Naive thymus-derived CD8-positive, alpha-beta T cell (primary cell): ENCODE measurements at places on chromosomes 3 and 15.

GRCh38 chr3:182052332-182052731, 340.6 kb downstream of the SOX2 start:
- no peaks in the 10 kb centered on the region for H3K36me3 ChIP-seq
- no peaks in the 10 kb centered on the region for H3K27me3 ChIP-seq
- no peak for DNase-seq
- H3K27ac ChIP-seq = no peak overlapping the region

GRCh38 chr3:16392717-16393116, 120.8 kb downstream of the RFTN1 start:
- H3K4me1 ChIP-seq = peaks cover 19% of the 10 kb centered on the region
- no peaks in the 10 kb centered on the region for H3K27me3 ChIP-seq

DNA sequence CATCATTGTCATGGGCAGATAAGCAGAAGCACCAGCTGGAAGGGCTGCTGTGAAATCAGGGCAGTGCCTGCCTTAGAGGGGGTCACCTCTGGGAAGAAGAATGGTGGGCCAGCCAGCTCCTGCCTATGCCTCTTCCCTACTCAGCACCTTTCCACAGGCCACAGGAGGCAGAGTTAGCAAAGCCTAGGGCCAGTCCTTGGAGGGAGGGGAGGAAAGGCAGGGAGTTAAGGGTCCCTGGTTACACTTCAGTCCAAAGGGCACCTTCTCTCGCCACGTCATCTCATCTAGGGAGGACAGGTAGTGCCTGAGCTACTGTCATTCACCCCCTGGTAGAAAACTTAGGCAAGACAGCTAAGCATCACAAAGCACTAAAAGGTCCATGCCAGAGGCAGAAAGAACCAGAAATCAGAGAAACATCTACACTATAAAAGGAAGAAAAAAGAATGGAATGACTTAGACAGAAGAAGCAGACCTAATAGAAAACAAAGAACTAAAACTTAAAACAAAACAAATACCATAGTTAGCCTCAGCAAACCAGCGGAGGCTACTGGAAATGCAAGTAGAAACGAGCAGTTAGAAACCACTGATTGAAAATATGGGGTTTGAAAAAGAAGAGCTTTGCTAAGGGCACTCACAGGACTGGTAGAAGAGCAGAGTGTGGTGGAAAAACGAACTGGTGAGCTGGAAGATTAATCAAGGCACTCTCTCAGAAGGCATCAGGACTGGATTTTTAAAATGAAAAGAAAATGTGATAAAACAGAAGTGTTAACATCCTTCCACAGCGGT, 84.2 kb downstream of the OSBPL10 start:
- H3K27me3 ChIP-seq = peaks cover 3% of the 10 kb centered on the region
- no peak overlapping the region for H3K27ac ChIP-seq
- H3K4me3 ChIP-seq = no peak overlapping the region
- H3K4me1 ChIP-seq = peaks cover 26% of the 10 kb centered on the region
- no peaks in the 10 kb centered on the region for H3K36me3 ChIP-seq

- H3K4me1 ChIP-seq = peaks cover 37% of the 10 kb centered on the region
- no peak overlapping the region for H3K27ac ChIP-seq
- H3K27me3 ChIP-seq = no peaks in the 10 kb centered on the region
- H3K36me3 ChIP-seq = no peaks in the 10 kb centered on the region
Measured at GRCh38 chr3:9770276-9770812, 597 bp upstream of the CAMK1 start.

GRCh38 chr3:42037318-42037945, 53.7 kb upstream of the TRAK1 start:
- no peaks in the 10 kb centered on the region for H3K27me3 ChIP-seq
- H3K4me3 ChIP-seq = no peak overlapping the region
- H3K27ac ChIP-seq = peak overlapping the region; percentile 13
- no peak for DNase-seq

GRCh38 chr3:16927485-16927884, 42.7 kb downstream of the PLCL2 start:
- peaks cover 4% of the 10 kb centered on the region for H3K36me3 ChIP-seq
- peak overlapping the region; percentile 7 for H3K4me3 ChIP-seq
- no peaks in the 10 kb centered on the region for H3K27me3 ChIP-seq
- no peak for DNase-seq
- H3K27ac ChIP-seq = peak overlapping the region; percentile 35
- H3K4me1 ChIP-seq = peaks cover 76% of the 10 kb centered on the region

DNA sequence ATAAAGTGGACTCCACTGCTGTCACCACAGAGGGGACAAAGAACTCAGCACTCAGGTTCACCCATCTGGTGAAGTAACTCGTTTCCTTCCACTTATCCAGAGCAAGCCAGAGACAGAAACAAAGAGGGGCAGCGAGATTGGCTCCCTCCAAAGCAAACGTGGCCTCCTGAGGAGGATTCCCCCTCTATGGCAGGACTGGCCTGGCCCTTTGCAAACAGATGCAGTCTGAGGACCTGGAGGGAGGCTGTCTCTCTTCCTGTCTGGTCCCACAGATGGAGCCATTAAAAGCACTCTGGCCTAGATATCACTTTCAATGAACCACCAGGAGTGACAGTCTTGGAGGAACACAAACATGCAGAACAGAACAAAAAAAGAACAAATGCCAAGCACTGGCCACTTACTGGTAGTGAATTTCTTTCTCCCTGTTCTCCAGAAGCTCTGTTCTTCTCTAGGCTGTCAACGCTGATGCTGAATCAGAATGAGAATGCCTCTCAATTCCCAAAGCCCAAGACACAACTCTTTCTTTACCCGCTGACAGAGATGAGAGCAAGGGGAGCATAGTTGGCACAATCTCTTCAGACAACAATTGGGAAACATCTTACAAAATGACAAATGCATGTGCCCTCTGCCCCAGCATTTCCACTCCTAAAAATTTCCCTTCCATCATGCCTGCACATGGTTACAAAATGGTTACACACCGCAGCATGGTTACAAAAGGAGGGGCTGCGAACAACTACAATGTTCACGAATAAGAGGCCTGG, 14.3 kb downstream of the KLHL25 start:
- H3K36me3 ChIP-seq = no peaks in the 10 kb centered on the region
- no peaks in the 10 kb centered on the region for H3K27me3 ChIP-seq
- no peak for DNase-seq
- no peak overlapping the region for H3K27ac ChIP-seq
- no peak overlapping the region for H3K4me3 ChIP-seq

GRCh38 chr15:60585743-60586708, 107.1 kb upstream of the ICE2 start:
- peak overlapping the region; percentile 79 for H3K4me3 ChIP-seq
- peaks cover 88% of the 10 kb centered on the region for H3K4me1 ChIP-seq
- H3K27ac ChIP-seq = peak overlapping the region; percentile 98
- no peaks in the 10 kb centered on the region for H3K27me3 ChIP-seq
- DNase-seq = peak; percentile 79

- no peaks in the 10 kb centered on the region for H3K27me3 ChIP-seq
- no peak for DNase-seq
- H3K36me3 ChIP-seq = peaks cover 2% of the 10 kb centered on the region
- H3K4me1 ChIP-seq = peaks cover 3% of the 10 kb centered on the region
Measured at GRCh38 chr3:114650808-114651207, 357.0 kb downstream of the TIGIT start.

DNA sequence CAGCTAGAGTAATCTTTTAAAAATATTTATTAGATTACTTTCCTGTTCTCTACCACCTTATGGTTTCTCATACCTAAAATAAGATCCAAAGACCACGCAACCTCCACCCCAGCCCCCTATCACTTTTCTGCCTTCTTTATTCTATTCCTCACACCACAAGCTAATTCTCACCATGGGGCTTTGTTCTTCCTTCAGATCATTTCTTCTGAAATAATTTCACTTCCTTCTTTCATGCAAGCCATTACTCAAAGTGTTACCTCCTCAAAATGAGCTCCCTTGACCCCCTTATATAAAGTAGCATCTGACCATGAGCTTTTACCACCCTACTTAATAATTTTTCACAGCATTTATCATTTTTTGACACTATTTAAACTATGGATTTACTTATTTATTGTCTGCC, 233.2 kb upstream of the TMCO5A start:
- no peak for DNase-seq
- H3K4me1 ChIP-seq = no peaks in the 10 kb centered on the region
- peaks cover 4% of the 10 kb centered on the region for H3K27me3 ChIP-seq
- no peak overlapping the region for H3K4me3 ChIP-seq

- H3K27ac ChIP-seq = peak overlapping the region; percentile 67
- H3K4me1 ChIP-seq = no peaks in the 10 kb centered on the region
- H3K36me3 ChIP-seq = peaks cover 16% of the 10 kb centered on the region
Measured at GRCh38 chr15:63630036-63630751, 33.0 kb downstream of the FBXL22 start.

DNA sequence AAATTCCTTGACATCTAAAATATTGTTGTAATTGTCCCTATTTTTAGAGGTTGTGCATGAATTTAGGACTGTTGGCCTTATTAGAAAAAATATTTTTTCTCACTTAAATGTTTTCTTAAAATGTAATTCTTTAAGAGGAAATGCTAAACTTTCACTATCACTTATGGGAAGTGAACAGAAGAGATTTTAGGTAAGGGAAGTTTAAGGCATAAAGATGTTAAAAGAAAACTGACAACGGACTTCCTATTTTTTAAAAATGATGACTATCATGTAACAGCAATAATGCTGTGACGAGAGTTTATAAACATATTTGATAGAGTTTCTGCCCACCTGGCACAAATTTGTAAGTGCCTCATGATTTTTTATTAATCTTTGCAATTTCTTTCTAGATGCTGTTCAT, 3.1 kb downstream of the C3orf38 start:
- no peaks in the 10 kb centered on the region for H3K36me3 ChIP-seq
- DNase-seq = no peak
- H3K27me3 ChIP-seq = no peaks in the 10 kb centered on the region

DNA sequence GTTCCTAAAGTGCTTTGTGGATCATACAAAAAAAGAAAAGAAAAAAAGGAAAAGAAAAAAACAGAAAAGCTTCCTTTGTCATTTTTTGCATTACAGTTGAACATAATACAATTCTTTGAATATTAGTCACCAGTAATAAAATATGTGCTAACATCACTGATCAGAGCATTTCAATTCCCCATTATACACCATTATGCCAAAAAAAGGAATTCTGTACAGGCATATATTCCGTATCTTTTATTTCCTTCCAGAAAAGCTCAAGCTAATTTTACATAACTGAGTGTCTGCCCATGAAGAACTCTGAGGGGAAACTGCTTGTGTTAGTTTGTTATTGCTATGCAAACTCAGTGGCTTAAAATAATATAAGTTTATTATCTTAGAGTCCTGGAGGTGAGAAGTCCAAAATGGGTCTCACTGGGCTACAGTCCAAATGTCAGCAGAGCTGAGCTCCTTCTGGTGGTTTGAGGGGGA, 377.9 kb downstream of the GAP43 start:
- no peak overlapping the region for H3K4me3 ChIP-seq
- no peaks in the 10 kb centered on the region for H3K4me1 ChIP-seq
- H3K27ac ChIP-seq = no peak overlapping the region

DNA sequence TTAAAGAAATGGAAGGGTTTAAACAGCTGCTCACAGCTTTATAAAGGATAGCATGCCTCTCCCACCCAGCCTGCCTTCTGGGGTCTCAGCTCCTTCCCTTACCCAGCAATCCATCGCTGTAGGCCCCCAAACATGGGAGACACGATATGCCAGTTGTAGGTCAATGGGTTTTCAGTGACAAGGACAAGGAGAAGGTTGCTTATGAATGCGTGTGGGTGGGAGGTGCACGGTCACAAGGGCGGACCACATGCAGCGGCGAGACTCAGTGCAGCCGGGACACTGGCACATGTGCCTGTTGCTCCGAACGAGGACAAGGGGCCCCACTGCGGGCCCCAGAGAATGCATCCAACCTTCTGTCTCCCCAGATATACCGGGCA, 67.0 kb downstream of the MGLL start:
- DNase-seq = no peak
- H3K27ac ChIP-seq = peak overlapping the region; percentile 81
- H3K36me3 ChIP-seq = no peaks in the 10 kb centered on the region
- H3K4me1 ChIP-seq = peaks cover 16% of the 10 kb centered on the region

GRCh38 chr3:15306979-15307359, 25.4 kb downstream of the SH3BP5 start:
- H3K27me3 ChIP-seq = no peaks in the 10 kb centered on the region
- peaks cover 23% of the 10 kb centered on the region for H3K36me3 ChIP-seq
- no peak overlapping the region for H3K27ac ChIP-seq
- no peak for DNase-seq

GRCh38 chr3:69696367-69696766, 42.9 kb upstream of the MITF start:
- no peak overlapping the region for H3K4me3 ChIP-seq
- no peak overlapping the region for H3K27ac ChIP-seq
- H3K27me3 ChIP-seq = no peaks in the 10 kb centered on the region
- no peaks in the 10 kb centered on the region for H3K36me3 ChIP-seq
- DNase-seq = no peak

GRCh38 chr3:24504772-24505171, 10.1 kb upstream of the THRB start:
- H3K4me3 ChIP-seq = no peak overlapping the region
- H3K36me3 ChIP-seq = no peaks in the 10 kb centered on the region
- H3K27me3 ChIP-seq = no peaks in the 10 kb centered on the region
- DNase-seq = no peak
- H3K4me1 ChIP-seq = no peaks in the 10 kb centered on the region

DNA sequence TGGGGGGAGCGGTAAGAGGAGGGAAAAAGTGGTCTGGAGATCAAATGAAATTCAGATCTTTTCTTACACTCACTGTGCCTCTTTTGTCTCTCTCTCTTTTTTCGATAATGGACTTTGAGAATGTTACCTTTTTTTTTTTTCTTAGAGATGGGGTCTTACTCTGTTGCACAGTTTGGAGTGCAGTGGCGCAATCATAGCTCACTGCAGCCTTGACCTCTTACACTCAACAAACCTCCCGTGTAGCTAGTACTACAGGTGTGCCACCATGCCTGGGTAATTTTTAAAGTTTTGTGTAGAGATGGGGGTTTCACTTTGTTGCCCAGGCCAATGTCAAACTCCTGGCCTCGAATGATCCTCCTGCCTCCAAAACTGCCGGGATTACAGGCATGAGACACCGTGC, 15.6 kb downstream of the ABHD5 start:
- H3K4me1 ChIP-seq = no peaks in the 10 kb centered on the region
- no peak overlapping the region for H3K4me3 ChIP-seq
- no peaks in the 10 kb centered on the region for H3K27me3 ChIP-seq
- peaks cover 38% of the 10 kb centered on the region for H3K36me3 ChIP-seq
- no peak for DNase-seq

- peaks cover 17% of the 10 kb centered on the region for H3K27me3 ChIP-seq
- no peak for DNase-seq
- peaks cover 11% of the 10 kb centered on the region for H3K4me1 ChIP-seq
- no peaks in the 10 kb centered on the region for H3K36me3 ChIP-seq
- no peak overlapping the region for H3K4me3 ChIP-seq
Measured at GRCh38 chr3:161332792-161333191, 38.5 kb downstream of the SPTSSB start.

GRCh38 chr15:64740311-64741170, 34.8 kb downstream of the RBPMS2 start:
- DNase-seq = no peak
- no peaks in the 10 kb centered on the region for H3K27me3 ChIP-seq
- no peaks in the 10 kb centered on the region for H3K36me3 ChIP-seq
- H3K27ac ChIP-seq = no peak overlapping the region
- no peaks in the 10 kb centered on the region for H3K4me1 ChIP-seq

DNA sequence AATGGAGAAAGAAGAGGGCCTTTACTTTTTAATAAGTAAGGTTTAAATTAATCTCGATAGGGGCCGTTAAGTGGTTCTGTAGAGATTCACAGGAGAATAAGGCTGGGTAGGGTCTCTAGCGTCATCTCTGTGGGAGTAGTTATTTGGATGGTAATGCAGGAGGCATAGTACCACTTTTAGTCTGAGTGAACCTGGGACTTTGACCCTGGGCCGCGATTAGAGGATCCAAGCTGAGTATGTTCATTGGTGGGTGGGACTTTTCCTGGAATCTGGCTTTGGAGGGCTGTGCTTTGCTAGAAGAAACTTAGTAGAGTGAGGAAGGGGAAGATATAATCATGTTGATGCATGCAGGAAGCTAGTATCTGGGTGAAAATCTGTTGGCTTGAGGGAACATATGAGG, 4.0 kb downstream of the LPP start:
- no peak overlapping the region for H3K4me3 ChIP-seq
- no peak overlapping the region for H3K27ac ChIP-seq
- no peaks in the 10 kb centered on the region for H3K27me3 ChIP-seq
- H3K4me1 ChIP-seq = peaks cover 67% of the 10 kb centered on the region
